ENCODE measurements at places on chromosomes 5 and 9.

- DNase-seq = no peak
These were observed 22.8 kb upstream of the IFNE start for GRCh38 chr9:21504894-21505293.

DNA sequence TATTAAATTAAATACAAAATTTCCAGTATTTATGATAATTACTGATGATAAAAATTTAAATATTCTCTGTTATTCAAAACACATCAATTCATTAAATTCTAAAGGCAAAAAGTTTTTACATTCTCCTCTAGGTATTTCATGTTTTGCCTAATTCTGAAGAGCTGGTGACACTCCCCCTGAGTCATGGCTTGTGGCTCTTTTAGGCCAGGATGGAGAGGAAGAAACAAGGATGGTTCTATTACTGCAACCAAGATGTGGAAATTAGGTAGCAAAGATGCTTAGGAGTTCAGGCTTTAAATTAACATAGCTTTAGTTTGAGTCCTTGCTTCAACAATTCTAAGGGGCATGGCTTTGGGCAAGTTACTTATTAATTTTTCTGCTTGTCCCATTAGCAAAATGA lies 1295.8 kb downstream of the EFNA5 start:
- DNase-seq = no peak

DNA sequence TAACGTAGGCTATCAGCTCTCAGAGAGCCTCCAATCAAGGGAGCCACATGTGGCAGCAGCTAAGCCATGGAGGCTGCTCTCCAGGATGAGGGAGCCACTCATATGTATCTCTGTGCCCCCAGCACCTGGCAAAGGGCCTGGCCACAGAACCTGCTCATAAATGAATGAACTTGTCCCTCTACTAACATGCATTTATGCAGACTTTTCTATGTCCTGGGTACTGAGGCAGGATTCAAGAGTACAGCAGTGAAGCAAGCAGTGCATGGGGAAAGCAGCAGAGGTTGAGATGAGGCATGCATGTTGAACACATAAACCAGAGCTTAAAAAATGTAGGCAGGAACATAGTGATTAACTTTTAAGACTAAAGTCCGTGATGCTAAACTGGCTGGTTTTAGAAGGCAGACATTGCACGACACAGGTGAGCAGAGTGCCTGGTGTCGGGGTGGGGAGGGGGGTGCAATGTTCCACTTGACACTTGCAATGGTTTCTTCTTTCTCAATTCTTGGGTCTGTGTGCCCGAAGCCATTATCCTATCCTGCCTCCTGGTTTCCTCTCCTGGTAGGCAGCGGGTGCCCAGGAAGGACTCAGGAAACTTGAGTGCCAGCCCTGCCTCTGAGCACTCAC lies 142.8 kb upstream of the ALDH1B1 start:
- DNase-seq = no peak

DNA sequence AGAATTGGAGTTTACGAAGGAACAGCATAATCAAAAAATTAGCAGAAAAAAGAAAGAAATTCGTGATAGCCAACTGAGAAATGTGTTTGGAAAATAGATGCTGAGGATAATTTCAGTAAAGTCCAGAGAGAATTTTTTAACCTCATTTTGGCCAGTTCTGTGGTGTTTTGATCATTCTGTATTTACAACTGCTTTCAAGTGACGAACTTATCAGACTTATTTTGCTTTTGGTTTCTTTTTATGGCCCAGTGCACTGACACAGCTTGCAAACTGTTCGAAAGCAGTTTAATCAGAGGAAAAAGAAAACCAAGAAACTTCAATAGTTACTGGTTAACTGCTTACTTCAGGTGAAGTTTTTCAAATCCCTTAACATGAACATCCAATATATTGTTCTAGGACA lies 1.9 kb downstream of the SDHA start:
- peak; percentile 40 for DNase-seq

DNA sequence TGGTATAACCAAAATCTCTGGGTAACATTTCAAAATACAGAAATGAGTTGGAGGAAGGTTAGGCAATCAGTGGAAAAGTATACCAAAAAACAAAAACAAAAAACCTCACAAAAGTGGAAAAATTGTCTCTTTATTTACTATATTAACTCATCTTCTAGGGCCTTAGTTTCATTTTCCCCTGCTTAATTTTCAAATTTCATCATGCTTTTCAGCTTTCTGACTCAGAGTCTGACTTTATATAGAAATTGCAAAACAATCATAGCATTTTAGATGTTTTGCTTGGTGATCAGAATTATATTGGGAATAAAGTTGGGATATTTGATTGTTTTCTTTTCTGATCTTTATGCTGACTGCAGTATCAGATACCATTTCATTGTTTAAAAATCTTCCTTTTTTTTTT lies 257.0 kb upstream of the PRR16 start:
- DNase-seq = no peak

DNA sequence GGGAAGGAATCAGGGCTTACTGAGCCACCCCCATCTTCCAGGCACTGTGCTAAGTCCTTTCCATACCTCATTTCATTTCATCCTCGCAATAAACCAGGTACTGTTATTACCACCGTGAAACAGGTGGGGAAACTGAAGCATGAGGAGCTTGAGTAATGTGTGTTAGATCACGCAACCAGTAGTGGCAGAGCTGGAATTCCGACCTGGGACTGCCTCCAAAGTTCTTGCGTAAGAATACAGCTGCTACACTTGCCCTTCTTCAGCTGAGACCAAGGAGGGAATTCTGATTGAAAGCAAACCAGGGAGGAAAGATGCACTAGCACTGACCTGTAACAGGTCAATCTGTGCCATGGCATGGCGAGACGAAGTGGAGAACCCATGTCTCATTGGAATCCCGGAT lies 113.4 kb upstream of the MSX2 start:
- DNase-seq = peak; percentile 72

- no peak for DNase-seq
These were observed 1012.6 kb downstream of the EFNA5 start for GRCh38 chr5:106658150-106658549.

DNA sequence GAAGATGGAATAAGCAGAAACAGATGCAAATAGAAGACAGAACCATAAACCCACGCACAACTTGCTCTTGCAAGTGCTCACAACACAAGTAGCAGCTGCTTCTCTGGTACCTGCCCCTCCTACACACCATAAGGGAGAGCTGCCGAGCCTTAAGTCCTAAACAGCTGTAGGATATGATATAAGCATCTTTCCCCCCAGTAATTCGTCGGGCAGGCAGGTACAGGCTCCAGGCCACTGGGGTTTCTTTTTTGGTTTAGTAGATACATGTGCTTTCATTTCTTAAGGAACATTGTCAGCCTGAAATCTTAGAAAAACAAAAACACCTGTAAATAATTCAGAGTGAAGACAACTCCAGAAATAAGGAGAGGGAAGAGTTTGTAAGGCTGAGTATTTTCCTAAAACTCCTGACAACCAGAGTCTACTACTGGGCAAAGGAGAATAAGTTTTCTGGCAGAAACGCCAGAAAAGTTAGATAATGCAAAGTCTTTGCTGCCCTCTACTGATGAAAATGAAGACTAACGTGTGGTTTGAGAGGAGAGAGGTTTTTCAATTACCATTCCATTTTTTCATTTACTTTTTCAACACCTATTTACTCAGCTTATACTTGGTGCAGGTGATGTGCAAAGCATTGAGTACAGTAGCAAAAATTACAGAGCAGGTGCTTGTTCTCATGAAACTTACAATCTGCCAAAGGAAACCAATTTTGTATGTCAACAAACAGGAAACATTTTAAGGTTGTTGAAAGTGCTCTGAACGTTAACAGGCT lies 20.1 kb upstream of the TCERG1 start:
- DNase-seq = peak; percentile 62

- peak; percentile 42 for DNase-seq
These were observed 8.4 kb upstream of the RGS7BP start for GRCh38 chr5:64497386-64497785.

GRCh38 chr5:141003031-141003430 lies 36.8 kb downstream of the PCDHAC2 start:
- DNase-seq = no peak

GRCh38 chr5:5126444-5126843 lies 13.7 kb upstream of the ADAMTS16 start:
- DNase-seq = peak; percentile 95

- DNase-seq = peak; percentile 58
These were observed 68.7 kb upstream of the ZNF618 start for GRCh38 chr9:113807173-113808061.

DNA sequence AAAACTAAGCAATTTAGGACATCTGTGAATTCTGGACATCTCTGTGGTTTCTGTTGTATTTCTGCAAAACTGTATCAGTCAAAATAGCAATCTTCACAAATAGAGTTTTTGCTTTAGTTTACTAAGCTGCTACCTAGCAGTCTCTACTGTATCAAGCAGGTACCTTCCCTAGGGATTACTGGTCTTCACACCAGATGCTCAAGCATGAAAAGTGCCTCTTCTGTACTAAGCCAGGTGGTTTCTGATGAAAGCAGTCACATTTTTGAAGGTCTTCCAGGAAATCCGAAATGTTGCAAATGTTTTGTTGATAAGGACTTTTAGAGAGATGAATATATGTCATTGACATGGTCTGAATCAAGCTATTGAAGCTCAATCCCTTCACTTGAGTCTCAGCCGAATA lies 540.0 kb downstream of the KCTD16 start:
- DNase-seq = no peak

- peak; percentile 85 for DNase-seq
These were observed 2.5 kb downstream of the MGAT1 start for GRCh38 chr5:180799902-180800801.

GRCh38 chr5:80988419-80988935 lies 28.3 kb downstream of the RASGRF2 start:
- no peak for DNase-seq

DNA sequence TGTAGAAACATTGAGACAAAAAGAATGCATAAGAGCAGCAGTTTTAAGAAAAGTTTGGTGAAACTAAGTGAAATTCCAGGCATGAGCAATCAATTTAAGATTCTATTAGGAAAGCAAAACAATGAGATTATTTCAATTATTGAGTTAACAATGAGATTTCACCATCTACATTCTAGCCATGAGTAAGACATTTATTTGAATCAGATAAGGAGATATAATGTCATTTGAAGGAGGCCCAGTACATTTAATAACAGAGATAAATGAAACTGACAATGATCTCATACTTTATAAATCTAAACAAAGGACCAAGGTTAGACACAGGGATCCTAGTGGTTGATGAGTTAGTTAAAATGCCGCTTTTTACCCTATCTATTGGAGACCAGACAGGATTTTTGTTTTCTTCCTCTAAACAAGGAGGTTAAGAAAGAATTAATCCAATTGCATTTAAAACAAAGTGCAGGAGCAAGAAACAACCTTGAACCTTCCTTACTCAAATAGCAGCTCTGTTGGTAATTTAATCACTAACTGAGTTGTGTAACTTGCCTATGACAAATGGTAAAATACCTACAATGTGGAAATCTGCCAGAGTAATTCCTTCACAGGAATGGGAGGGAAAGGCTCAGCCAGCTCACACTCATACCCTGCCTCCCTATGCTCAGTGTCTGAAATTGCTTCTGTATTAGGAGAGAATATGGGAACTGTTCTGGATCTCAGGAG lies 103.5 kb upstream of the NR3C1 start:
- DNase-seq = peak; percentile 99

- peak; percentile 81 for DNase-seq
These were observed 12.0 kb downstream of the UIMC1 start for GRCh38 chr5:176994460-176995121.

DNA sequence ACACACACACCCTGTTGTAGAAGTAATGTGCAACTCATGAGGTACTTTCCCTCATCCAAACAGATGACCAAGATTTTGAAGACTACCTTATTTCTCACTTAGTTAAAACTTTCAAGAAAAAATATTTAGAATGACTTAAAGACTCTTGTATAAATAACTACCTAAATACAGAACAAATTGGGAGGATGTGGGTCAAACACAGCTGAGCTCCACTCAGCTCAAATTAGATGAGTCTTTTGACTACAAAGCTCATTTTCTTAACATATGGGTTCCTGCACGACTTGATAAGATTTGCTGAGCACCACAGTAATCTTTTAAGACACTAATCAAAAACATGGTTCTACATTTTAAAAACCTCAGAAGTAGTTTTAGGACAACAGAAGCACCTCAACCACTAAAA lies 8.9 kb downstream of the MTX3 start:
- DNase-seq = no peak

GRCh38 chr5:145834554-145834916 lies 607 bp downstream of the PRELID2 start:
- DNase-seq = no peak

GRCh38 chr5:43773478-43773844 lies 170.5 kb downstream of the NNT start:
- DNase-seq = peak; percentile 88

- peak; percentile 84 for DNase-seq
These were observed 33.9 kb downstream of the VLDLR start for GRCh38 chr9:2655411-2655901.

DNA sequence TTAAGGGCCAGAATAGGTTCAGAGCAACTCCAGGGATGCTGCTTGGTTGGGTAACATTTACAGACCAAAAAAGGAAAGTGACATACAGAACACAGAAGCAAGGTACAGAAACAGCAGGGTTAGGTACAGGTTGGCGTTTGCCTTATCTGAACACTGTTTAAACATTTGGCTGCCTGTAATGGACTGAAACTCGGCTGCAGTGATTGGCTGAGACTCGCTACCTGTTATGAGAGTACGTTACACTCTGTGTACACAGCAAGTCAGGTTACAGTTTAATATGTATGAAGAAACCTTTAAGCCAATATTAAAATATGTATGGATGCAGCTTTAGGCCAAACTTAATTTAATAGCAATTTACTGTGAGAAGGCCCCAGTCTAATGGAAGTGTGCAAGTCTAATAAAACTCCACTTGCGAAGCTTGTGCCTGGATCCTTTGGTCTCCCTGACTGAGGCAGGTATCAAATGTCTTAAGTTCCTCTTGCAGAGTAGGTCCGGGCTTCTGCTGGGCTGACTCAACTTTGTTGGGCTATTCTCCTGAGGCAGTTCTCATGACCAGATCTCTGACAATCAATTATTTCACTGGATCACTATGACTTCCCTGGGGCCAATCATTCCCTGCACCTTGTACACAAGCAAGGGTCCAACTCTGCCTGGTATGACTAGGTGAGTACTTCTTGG lies 204.9 kb downstream of the ZNF462 start:
- no peak for DNase-seq

DNA sequence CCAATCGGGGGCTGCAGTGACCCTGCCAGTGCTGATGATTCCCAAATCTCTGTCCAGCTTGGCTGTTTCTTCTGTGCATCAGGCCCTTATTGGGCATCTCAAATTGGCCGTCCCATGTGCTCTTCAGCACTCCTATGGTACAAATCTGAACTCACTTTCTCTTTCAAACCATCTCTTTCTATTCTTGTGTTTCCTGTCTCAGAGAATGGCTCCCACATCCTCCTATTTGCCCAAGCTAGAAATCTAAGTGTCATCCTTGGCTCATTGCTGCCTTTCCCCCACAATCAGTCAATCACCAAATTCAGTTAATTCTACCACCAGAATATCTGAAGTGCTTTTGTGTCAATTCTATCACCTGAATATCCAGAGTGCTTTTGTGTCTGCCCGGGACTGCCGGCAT lies 336.6 kb downstream of the CWC27 start:
- no peak for DNase-seq

DNA sequence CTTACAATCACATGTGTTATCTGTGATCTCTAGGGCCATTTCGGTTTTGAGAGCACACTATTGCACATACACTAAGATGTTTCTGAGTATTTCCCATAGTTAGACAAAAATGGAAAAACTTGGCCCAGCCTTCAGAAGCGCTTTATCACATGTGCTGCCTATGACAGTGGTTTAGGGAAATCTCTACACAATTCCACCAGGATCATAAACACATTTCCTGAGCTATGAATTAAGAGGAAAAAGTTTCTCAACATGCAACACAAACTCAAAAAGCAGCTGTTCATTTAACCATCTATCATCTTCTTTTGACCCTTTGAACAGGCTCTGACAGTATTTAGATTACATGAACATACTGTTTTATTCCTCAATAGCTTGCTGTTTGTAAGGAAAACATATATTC lies 15.1 kb downstream of the FGF1 start:
- no peak for DNase-seq
